Fibroblast of gingiva (primary cell): ENCODE measurements at places on chromosomes 5 and 9.

- no peak for DNase-seq
Measured at GRCh38 chr5:665541-665955, 27.6 kb downstream of the TPPP start.

DNA sequence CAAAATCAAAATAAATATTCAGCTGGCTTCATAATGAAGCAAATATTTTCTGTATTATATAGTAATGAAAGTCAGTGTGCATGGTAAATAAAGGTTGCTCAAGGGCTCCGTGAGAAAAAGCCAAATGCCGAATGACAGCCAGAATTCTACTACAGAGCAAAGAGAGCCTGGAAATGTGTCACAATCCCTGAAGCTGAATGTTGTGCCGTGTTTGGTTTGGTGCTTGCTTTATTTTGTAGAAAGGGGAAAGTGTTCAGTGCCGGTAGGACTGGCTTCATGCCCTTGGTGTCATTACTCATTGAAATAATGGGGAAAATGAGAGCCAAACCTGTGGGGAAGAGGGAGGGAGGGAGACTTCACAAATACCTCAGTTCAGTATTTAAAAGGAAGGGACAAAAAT lies 26.8 kb upstream of the ADAMTSL1 start:
- peak; percentile 78 for DNase-seq

DNA sequence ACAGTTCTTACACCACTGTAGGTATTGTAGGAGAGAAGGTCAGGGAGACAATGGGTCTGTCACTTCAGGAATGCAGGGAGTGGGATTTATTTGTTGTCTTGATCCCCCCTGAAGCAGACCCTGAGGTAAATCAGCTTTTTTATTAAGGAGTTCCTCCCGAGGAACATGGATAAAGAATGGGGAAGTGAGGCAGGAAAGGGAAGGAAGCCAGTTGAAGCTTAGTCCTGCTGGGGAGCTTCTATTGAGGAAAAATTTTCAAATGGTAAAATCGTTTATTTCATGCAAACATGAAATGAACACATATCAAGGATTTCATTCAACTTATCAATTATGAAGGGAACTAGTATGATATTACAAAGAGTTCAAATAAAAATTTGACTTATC lies 318.6 kb upstream of the PIK3R1 start:
- no peak for DNase-seq

- no peak for DNase-seq
Measured at GRCh38 chr5:17620627-17621026, 10.4 kb downstream of the TAF11L12 start.

DNA sequence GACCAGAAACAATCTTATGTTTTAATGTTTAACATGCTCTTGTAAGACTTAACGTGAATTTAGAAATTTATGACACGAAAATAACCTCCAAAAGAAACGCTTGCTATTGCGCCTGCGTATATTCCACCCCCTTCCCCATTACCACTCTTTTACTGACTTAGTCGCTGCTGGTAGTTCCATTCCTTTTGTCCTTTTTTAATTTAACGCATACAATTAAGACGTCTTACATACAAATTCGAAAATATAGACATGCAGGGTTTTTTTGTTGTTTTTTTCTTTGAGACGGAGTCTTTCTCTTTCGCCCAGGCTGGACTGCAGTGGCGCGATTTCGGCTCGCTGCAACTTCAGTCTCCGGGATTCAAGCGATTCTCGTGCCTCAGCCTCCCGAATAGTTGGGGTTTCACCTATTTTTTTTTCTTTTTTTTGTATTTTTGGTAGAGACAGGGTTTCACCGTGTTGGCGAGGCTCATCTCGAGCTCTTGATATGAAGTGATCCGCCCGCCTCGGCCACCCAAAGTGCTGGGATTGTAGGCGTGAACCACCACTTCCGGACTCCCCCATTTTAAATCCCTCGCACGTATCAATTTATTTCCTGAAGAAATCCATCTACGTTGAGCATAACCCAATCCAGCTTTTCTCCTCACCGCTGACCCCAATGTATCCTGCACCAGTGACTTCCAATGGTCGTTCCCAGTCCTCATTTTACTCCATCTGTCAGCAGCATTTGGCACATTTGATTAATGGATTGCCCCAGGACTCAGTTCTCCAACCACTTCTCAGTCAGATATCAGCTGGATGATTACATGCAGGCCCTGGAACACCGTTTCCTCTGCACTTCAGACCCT lies 684 bp upstream of the MED7 start:
- DNase-seq, result peak; percentile 20

DNA sequence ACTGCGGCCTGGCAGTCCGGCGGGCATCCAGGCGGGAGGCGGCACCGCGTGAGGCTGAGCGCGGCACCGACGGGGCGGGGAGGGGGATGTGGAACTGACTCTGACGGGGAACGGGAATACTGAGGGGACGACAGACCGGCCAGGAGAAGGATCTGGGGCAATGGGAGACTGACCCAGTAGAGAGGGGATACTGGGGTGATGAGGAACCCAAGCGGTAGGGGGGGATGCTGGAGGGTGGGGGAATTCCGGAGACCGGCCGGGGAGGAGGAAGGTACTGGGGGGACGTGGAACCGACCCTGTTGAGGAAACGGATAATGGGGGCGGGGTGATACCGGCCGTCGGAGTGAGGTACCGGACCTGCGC lies 423 bp downstream of the IPPK start:
- DNase-seq, result no peak

GRCh38 chr5:66666778-66667177 lies 70.6 kb downstream of the MAST4 start:
- no peak for DNase-seq
